MM.1S (cell line): ENCODE measurements at places on chromosomes 3 and 15.

- H3K4me1 ChIP-seq, result peaks cover 18% of the 10 kb centered on the region
- H3K4me3 ChIP-seq, result peak overlapping the region; percentile 76
- H3K27ac ChIP-seq, result no peak overlapping the region
- no peaks in the 10 kb centered on the region for H3K27me3 ChIP-seq
- DNase-seq, result no peak
Observed at GRCh38 chr3:50610992-50611463, 546 bp downstream of the CISH start.

- no peak for DNase-seq
- H3K4me1 ChIP-seq, result peaks cover 20% of the 10 kb centered on the region
- no peak overlapping the region for H3K4me3 ChIP-seq
- H3K27ac ChIP-seq, result no peak overlapping the region
- no peaks in the 10 kb centered on the region for H3K27me3 ChIP-seq
Observed at GRCh38 chr15:60731583-60732130, 252.7 kb upstream of the ICE2 start.

GRCh38 chr3:119937229-119937628 lies 155.3 kb downstream of the NR1I2 start:
- DNase-seq, result peak; percentile 12
- no peaks in the 10 kb centered on the region for H3K4me1 ChIP-seq
- no peak overlapping the region for H3K27ac ChIP-seq
- no peaks in the 10 kb centered on the region for H3K36me3 ChIP-seq
- no peaks in the 10 kb centered on the region for H3K27me3 ChIP-seq
- H3K4me3 ChIP-seq, result no peak overlapping the region

DNA sequence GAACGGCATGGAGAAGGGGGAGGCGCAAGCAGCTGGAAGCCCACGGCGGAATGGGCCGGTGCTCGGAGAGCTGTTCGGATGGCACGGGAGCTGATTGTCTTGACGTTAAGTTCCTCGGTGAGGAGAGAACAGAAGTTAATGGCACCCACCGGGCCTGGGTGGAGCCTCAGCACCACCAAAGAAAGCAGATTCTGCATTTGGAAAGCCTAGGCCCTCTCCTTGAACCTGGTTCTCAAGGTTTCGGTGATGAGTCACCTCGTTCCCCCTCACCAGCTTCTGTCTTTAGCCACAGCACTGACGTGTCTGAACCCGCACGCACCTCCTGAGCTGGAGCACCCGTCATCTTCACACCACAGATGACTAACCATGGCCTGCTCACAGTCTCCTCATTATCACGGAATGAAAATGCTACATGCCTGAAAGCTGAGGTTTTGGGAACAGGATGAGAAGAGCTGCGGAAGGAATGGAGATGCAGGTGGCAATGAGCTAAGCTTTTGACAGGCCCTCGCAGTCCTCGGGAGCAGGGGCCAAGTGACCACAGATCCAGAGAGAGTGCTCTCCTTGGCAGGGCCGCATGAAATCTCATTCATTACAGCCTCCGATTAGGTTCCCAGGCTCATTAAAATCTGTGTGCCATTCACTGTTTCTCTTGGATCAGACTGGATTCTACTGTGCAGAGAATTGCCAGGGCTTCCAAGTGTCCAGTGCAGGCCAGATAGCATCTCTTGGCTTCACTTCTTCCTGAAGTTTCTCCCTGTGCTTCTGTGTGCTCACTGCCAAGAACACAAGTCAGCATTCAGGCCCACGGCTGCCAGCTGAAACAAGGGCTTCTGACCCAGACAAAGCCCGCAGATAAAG lies 96.3 kb upstream of the DLG1 start:
- H3K27me3 ChIP-seq, result peaks cover 7% of the 10 kb centered on the region; the same call in 1 of the 2 replicates
- H3K27ac ChIP-seq, result no peak overlapping the region
- no peaks in the 10 kb centered on the region for H3K36me3 ChIP-seq
- no peak overlapping the region for H3K4me3 ChIP-seq

DNA sequence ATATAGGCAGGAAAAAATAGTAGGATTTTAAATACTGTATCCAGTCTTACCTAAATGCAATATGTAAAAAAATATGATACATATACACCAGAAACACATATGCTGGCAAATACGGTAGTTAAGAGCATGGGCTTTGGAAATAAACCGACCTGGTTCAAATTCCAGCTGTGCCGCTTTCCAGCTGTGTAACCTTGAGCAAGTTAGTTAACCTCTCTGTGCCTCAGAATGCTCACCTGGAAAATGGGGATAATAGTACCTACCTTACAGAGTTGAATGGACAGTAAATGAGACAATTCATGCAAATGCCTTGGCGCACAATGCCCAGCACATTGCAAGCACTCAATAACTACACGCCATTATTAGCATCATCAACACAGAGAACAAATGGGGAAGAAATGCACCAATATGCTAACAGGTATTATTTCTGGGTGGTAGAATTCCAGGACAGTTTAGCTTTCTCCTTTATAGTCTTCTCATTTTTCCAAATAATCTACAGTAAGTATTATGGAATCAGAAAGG lies 50.6 kb downstream of the SUMF1 start:
- H3K36me3 ChIP-seq, result no peaks in the 10 kb centered on the region
- no peaks in the 10 kb centered on the region for H3K4me1 ChIP-seq
- no peak overlapping the region for H3K27ac ChIP-seq
- H3K27me3 ChIP-seq, result no peaks in the 10 kb centered on the region
- no peak for DNase-seq
- no peak overlapping the region for H3K4me3 ChIP-seq

- H3K4me1 ChIP-seq, result peaks cover 14% of the 10 kb centered on the region
- no peak for DNase-seq
- no peak overlapping the region for H3K27ac ChIP-seq
- no peak overlapping the region for H3K4me3 ChIP-seq
- H3K36me3 ChIP-seq, result no peaks in the 10 kb centered on the region
Observed at GRCh38 chr3:184786280-184786941, 25.6 kb upstream of the VPS8 start.

DNA sequence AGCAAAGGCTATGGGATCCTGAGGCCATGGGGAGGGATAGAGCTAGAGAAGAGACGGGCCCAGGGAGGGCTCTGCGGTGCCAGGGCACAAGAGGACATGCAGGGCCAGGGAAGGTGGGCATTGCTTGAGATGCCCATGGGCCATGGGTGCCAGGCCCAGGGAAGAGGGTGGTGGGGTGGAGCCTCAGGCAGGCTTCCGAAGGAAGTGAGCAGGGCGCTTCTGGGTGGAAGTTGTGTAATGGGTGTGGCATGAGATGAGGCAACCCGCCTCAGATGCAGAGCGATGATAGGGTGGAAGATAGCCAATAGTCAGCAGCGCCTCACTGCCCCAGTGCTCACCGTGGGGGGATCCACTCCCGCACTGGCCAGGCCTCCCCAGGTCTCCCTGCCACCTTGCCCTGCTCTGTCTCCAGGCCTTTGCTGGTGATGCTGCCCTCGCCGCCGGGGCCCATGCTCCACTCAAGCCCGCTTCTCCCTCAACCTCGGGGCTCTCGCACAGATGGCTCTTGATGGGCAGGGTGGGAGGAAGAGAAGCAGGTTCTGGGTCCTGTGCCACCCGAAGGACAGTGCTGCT lies 51.4 kb downstream of the DNAJB8 start:
- H3K27me3 ChIP-seq, result no peaks in the 10 kb centered on the region
- no peaks in the 10 kb centered on the region for H3K36me3 ChIP-seq
- no peak overlapping the region for H3K27ac ChIP-seq

DNA sequence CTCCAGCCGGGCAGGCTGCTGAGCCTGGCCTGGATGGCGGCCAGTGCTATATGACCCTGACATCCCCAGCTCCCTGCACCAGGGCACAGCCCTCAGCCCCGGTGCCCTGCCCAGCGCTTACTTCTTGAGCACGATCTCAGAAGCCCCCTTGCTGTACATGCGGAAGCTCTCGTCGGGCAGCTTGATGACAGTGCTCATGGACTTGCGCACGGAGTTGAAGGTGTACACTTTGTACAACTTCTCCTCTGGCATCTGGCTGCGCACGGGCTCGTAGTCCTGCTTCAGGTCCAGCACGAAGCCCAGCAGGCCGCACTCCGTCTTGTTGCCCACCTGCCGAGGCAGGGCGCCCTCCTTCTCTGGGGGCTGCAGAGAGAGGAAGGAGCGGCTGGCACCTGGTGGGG lies 38.8 kb upstream of the SEC13 start:
- H3K27ac ChIP-seq, result no peak overlapping the region
- H3K36me3 ChIP-seq, result no peaks in the 10 kb centered on the region
- H3K4me3 ChIP-seq, result no peak overlapping the region

GRCh38 chr3:52041118-52041731 lies 15.1 kb downstream of the DUSP7 start:
- no peak overlapping the region for H3K4me3 ChIP-seq
- no peak for DNase-seq
- H3K27ac ChIP-seq, result no peak overlapping the region
- peaks cover 22% of the 10 kb centered on the region for H3K27me3 ChIP-seq
- H3K36me3 ChIP-seq, result no peaks in the 10 kb centered on the region
- no peaks in the 10 kb centered on the region for H3K4me1 ChIP-seq

GRCh38 chr3:193850084-193850619 lies 257.1 kb downstream of the OPA1 start:
- H3K4me3 ChIP-seq, result no peak overlapping the region
- no peaks in the 10 kb centered on the region for H3K36me3 ChIP-seq
- peaks cover 7% of the 10 kb centered on the region for H3K4me1 ChIP-seq
- H3K27ac ChIP-seq, result no peak overlapping the region
- H3K27me3 ChIP-seq, result no peaks in the 10 kb centered on the region
- DNase-seq, result peak; percentile 62

DNA sequence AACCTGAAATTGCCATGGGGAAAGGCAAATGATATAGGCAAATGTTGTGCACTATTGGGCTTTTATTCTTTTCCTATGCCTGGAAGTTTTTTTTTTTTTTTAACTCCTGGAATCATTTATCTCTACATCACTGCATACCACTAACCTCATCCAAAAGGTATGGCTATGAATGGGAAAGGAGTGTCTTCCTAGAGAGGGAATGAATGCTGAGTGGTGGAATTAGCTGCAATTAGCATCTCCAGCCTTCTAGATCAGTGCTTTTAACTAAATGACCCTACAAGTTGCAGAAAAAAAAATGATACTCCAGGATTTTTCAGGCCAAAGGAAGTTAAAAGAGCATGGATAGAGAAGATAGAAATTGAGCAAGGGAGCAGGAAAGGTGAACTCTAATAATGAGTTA lies 429.8 kb upstream of the PDZRN3 start:
- H3K27ac ChIP-seq, result no peak overlapping the region
- H3K4me1 ChIP-seq, result no peaks in the 10 kb centered on the region
- no peak overlapping the region for H3K4me3 ChIP-seq
- no peaks in the 10 kb centered on the region for H3K36me3 ChIP-seq

GRCh38 chr3:137792626-137793271 lies 28.6 kb downstream of the SOX14 start:
- H3K4me1 ChIP-seq, result no peaks in the 10 kb centered on the region
- no peaks in the 10 kb centered on the region for H3K27me3 ChIP-seq
- H3K4me3 ChIP-seq, result no peak overlapping the region
- H3K36me3 ChIP-seq, result no peaks in the 10 kb centered on the region
- no peak overlapping the region for H3K27ac ChIP-seq

GRCh38 chr3:110491413-110491812 lies 580.2 kb upstream of the NECTIN3 start:
- no peak overlapping the region for H3K27ac ChIP-seq
- no peaks in the 10 kb centered on the region for H3K27me3 ChIP-seq
- H3K36me3 ChIP-seq, result no peaks in the 10 kb centered on the region
- H3K4me3 ChIP-seq, result no peak overlapping the region
